ENCODE measurements at places on chromosomes 6 and 20.

DNA sequence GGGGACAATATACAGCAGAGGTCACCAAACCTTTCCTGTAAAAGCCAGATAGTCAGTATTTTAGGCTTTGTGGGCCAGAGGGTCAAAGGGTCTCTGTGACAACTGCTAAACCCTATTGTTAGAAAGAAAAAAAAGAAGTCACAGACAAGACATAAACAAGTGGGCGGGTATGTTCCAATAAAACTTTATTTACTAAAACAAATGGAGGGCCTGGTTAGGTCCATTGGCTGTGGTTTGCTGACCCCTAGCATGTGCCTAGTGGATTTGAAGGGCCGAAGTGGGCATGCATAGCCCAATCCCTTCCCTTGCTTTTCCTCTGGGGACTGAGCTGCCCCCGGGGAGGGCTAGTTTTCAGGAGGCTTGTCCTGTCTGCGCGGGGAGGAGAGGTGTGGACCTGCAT lies 78.9 kb downstream of the SULF2 start:
- DNase-seq, result no peak
- no peaks in the 10 kb centered on the region for H3K36me3 ChIP-seq
- no peaks in the 10 kb centered on the region for H3K27me3 ChIP-seq
- no peaks in the 10 kb centered on the region for H3K4me1 ChIP-seq
- no peak overlapping the region for H3K27ac ChIP-seq

DNA sequence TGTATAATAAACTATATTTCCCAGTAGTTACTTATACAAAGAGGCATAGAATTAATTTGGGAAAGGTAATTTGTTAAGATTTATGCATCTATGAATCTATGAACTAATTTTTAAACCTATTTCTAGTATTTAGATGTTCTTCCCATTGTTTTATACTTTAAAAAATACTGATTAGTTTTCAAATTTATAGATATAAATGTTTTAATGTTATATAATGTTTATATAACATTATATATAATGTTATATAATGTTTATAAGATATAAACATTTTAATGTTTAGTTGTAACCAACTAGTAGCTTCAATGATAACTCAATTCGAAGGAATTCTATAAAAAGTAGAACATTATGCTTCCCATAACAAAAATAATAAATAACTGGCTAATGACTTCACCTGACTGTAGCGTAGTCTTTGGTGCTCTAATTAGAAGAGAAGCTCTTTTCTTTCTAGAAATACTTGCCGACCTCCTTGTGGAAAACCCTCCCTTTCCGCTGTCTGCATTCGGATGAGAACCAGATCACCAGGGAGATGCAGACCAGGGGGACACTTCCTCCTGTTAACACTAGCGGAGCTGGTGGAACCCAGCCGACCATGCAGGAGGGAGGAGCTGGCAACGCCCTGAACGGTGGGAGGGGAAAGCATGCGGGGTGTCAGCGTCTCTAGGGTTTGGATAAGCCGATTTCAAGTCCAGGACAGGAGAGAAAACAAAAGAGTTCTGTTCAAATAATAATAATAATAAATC lies 158.4 kb downstream of the OR2B2 start:
- H3K27me3 ChIP-seq, result no peaks in the 10 kb centered on the region
- no peaks in the 10 kb centered on the region for H3K36me3 ChIP-seq
- H3K4me3 ChIP-seq, result peak overlapping the region; percentile 76
- peak; percentile 34 for DNase-seq
- H3K4me1 ChIP-seq, result no peaks in the 10 kb centered on the region
- peak overlapping the region; percentile 88 for H3K27ac ChIP-seq

- no peaks in the 10 kb centered on the region for H3K36me3 ChIP-seq
- no peak for DNase-seq
- H3K4me3 ChIP-seq, result no peak overlapping the region
- H3K4me1 ChIP-seq, result no peaks in the 10 kb centered on the region
Observed at GRCh38 chr6:150967910-150968309, 102.4 kb downstream of the MTHFD1L start.

DNA sequence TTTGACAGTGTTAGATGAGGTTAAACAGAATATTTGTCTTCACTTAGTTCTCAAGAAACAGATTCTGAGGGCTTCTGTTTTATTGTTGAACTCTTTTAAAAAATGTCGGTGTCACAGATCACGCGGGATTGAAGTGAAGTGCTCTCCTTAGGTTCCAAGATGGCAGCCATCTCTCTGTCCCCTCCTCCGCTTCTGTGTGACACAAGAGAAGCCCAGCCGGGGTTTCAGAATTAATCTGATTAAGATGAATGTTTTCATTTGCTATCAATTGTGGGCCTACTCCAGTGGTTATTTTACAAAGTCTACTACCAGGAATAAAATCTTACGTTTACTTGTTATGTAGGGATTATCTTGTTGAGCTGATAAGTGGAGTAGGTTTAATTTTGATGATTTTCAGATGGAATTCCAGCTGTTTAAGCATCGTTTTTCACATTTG lies 10.9 kb downstream of the HIVEP1 start:
- H3K4me1 ChIP-seq, result no peaks in the 10 kb centered on the region
- H3K27ac ChIP-seq, result no peak overlapping the region
- no peaks in the 10 kb centered on the region for H3K36me3 ChIP-seq
- DNase-seq, result no peak
- no peaks in the 10 kb centered on the region for H3K27me3 ChIP-seq
- H3K4me3 ChIP-seq, result no peak overlapping the region

DNA sequence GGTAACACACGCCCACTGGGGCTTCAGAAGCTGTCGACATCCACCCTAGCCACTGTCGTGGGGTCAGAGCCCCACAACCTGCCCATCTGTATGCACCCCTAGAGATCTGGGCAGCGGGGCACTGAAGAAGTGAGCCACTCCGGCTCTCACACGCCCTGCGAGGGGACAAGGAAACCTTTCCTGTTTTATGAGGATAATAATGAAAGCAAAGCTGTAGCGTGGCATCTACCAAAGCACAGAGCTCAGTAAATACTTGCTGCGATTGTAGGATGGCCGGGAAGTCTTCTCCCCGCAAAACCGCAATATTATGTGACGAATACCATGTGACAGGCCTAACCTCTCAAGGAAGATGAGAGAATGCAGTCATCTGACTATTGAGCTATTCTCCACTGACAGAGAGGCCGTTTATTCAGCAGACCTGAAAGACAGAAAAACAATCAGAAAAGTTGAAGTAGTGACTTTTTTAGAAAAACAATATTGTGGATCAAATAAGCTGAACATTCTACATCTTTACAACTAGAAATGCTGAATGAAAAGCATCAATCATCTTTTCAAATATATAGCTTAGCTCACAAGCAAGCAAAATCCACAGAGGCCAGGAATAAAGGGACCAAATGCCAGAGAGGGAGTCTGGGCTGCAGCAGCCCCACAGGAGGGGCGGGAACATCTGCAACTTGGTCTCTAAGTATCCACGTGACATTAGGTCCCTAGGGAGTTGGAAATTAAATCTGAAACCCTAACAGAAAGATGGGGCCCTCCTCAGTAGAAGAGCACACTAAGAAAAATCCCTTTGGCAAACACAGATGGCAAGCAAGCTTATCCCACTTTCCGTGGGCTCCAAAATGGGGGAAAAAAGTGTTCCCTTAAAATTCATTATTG lies 207.8 kb downstream of the TTLL2 start:
- no peaks in the 10 kb centered on the region for H3K27me3 ChIP-seq
- no peaks in the 10 kb centered on the region for H3K4me1 ChIP-seq
- H3K27ac ChIP-seq, result no peak overlapping the region
- DNase-seq, result no peak
- no peaks in the 10 kb centered on the region for H3K36me3 ChIP-seq

DNA sequence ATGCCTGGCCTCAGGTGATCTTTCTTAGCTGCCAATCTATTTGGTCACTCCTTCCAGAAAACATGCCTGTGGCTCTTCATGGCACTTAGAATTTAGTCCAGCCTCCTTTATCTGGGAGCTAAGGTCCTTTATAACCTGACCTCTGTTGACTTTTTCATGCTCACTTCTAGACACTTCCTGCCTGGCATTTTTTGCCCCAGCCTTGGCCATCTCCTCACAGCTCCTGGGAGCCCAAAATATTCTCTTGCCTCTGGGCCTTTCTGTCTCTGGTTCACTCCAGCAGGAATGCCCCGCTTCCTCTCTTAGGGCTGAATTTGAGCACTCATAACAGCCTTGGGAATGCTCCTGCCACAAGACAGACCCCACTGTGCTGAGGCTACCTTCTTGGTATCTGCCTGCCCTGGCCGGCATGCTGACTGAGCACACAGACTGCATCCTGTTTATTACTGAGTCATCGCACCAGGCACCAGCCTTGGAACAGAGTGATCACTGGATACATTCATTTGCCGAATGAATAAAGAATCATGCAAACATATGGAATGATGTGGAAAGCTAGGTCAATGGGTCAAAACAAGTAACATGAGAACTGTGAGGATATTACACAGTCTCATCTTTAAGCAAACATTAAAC lies 5.8 kb upstream of the EEF1E1 start:
- no peaks in the 10 kb centered on the region for H3K27me3 ChIP-seq
- no peak overlapping the region for H3K27ac ChIP-seq
- no peaks in the 10 kb centered on the region for H3K4me1 ChIP-seq
- DNase-seq, result no peak

GRCh38 chr20:22412977-22413868 lies 171.1 kb downstream of the FOXA2 start:
- no peaks in the 10 kb centered on the region for H3K4me1 ChIP-seq
- no peak overlapping the region for H3K27ac ChIP-seq
- no peaks in the 10 kb centered on the region for H3K27me3 ChIP-seq
- no peaks in the 10 kb centered on the region for H3K36me3 ChIP-seq
- no peak for DNase-seq

- H3K4me3 ChIP-seq, result no peak overlapping the region
- H3K27ac ChIP-seq, result no peak overlapping the region
- H3K4me1 ChIP-seq, result no peaks in the 10 kb centered on the region
- no peaks in the 10 kb centered on the region for H3K36me3 ChIP-seq
Observed at GRCh38 chr6:11748591-11749210, 29.9 kb downstream of the ADTRP start.

DNA sequence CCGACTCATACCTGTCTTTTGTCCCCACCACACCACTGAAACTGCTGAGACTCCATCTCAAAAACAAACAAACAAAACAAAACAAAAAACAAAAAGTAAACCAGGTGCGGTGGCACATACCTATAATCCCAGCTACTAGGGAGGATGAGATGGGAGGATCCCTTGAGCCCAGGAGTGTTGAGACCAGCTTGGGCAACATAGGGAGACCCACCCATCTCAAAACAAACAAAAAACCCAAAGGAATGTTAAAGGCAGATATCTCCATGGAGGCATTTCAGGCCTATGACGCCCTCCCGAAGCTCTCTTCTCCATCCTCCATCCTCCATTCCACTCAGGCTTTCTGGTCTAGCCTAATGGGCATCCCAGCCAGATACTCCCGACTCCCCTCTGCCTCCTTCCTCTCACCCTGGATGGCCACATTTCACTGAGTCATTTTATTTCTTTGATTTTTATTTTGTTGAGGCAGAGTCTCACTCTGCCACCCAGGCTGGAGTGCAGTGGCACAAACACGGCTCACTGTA lies 3.2 kb upstream of the SLC4A11 start:
- no peaks in the 10 kb centered on the region for H3K4me1 ChIP-seq
- H3K4me3 ChIP-seq, result no peak overlapping the region
- peaks cover 10% of the 10 kb centered on the region for H3K27me3 ChIP-seq
- no peak for DNase-seq

DNA sequence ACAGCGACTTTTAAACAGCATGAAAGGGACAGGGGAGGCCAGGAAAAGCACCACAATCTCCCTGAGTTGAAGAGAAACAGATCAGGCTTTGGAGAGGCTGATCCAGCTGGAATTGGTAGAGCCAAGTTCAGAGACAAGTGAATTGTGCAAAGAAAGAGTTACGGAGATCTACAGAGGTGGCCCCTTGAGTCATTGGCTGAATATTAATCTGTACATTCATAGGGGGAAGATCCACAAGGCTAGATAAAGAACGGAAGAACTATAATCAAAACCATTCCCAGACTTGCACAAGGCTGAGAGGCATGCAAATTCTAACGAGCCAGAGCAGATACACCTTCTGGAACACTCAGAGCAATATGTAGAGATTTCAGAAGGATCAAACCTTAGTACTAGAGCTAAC lies 14.2 kb upstream of the FOXQ1 start:
- H3K36me3 ChIP-seq, result no peaks in the 10 kb centered on the region
- no peak overlapping the region for H3K4me3 ChIP-seq
- DNase-seq, result no peak
- no peaks in the 10 kb centered on the region for H3K4me1 ChIP-seq

- DNase-seq, result no peak
- no peak overlapping the region for H3K4me3 ChIP-seq
- no peak overlapping the region for H3K27ac ChIP-seq
- H3K4me1 ChIP-seq, result no peaks in the 10 kb centered on the region
Observed at GRCh38 chr6:90227673-90228072, 69.0 kb downstream of the BACH2 start.

- H3K27ac ChIP-seq, result peak overlapping the region; percentile 59
- DNase-seq, result peak; percentile 68
- H3K4me3 ChIP-seq, result peak overlapping the region; percentile 10
- no peaks in the 10 kb centered on the region for H3K4me1 ChIP-seq
- H3K27me3 ChIP-seq, result peaks cover 15% of the 10 kb centered on the region
Observed at GRCh38 chr20:56974499-56975250, 291.8 kb downstream of the BMP7 start.

- peak; percentile 59 for DNase-seq
- H3K4me1 ChIP-seq, result peaks cover 5% of the 10 kb centered on the region
- H3K4me3 ChIP-seq, result peak overlapping the region; percentile 46
- H3K36me3 ChIP-seq, result no peaks in the 10 kb centered on the region
Observed at GRCh38 chr6:7617801-7618764, 28.1 kb downstream of the SNRNP48 start.

DNA sequence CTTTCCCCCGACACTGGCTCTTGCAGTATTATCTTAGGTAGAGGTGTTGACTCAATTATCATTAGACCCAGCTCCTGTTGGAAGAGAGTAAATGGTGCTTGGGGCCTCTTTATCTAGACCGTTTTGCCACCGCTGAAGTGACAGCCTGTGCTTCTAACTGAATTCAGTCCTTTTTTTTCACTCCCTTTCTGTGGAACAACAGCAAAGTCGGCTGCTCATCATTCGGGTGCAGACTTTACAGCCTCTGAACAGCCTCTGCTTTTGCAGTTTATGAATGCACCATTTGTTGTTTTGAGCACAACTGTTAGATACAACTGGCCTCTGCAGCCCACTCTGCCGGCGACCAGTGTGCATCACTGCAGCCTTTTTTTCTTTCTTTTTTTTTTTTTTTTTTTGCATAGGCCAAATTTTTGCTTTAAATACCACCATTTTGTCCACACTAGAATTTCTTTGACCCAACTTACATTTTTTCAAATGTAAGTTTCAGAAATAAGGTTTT lies 35.8 kb downstream of the RREB1 start:
- H3K27ac ChIP-seq, result peak overlapping the region; percentile 99
- H3K27me3 ChIP-seq, result no peaks in the 10 kb centered on the region
- H3K36me3 ChIP-seq, result no peaks in the 10 kb centered on the region
- no peak for DNase-seq

DNA sequence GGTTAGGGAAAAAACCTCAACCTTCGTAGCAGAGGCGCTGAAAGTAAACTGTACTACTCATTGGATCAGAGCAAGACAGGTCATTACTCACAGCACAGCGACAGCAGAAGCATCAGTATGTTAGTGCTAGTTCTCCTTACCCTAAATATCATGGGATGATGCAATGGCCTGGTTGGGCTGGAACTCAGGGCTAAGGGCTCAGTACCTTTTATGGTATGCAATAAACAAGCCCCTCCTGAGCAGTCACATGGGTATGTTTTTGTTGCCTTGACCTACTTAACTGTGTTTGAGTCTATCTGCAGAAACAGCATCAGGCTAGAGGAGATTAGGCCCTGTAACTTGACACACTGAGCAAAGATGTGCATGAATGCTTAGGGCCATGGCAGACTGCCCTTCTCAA lies 369.4 kb upstream of the IMPG1 start:
- no peaks in the 10 kb centered on the region for H3K4me1 ChIP-seq
- DNase-seq, result no peak
- no peaks in the 10 kb centered on the region for H3K27me3 ChIP-seq
- no peak overlapping the region for H3K27ac ChIP-seq
- no peaks in the 10 kb centered on the region for H3K36me3 ChIP-seq
- H3K4me3 ChIP-seq, result no peak overlapping the region
